ENCODE measurements at places on chromosomes 5 and 9.

GRCh38 chr5:146111409-146111808 is 6.0 kb upstream of the PLAC8L1 start:
- DNase-seq: no peak

GRCh38 chr5:56326116-56326515 is 93.0 kb upstream of the ANKRD55 start:
- peak; percentile 58 for DNase-seq

GRCh38 chr9:84501587-84501986 is 161.0 kb upstream of the SLC28A3 start:
- no peak for DNase-seq

DNA sequence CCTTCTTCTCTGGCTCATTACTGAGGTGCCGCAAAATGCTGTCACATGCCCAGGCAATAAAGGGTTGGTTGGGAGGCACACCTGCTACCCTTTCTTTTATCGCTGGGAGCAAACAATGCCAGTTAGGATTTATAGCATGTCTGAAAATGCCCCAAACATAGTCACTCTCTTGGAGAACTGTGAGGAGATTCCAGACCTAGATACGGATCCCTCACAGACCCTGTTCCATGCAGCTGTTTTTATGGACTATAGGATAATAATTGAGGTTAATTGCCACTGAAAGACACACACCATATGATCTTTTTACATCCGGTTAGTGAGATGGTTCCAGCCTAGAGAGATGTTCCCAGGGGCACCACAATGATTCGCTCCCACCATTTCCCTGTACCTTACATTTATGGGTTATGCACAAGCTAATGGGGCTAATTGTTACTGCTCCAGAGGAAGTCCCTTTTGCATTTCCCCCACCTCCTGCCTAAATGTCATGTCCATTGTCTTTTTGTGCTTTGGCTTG is 318.1 kb downstream of the PIK3R1 start:
- DNase-seq: no peak

DNA sequence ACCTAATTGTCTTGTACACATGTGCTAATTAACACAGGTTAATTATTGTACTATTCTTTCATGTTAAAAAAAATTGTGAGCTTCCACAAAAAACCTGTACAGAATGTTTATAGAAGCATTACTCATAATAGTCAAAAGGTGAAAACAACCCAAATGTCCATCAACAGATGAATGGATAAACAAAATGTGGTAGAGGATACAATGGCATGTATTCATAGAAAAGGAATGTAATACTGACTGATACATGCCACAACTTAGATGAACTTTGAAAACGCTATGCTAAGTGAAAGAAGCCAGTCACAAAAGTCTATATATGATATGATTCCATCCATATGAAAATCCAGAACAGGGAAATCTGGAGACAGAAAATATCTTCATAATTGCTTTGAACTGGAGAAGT is 25.6 kb downstream of the RRAGA start:
- no peak for DNase-seq

DNA sequence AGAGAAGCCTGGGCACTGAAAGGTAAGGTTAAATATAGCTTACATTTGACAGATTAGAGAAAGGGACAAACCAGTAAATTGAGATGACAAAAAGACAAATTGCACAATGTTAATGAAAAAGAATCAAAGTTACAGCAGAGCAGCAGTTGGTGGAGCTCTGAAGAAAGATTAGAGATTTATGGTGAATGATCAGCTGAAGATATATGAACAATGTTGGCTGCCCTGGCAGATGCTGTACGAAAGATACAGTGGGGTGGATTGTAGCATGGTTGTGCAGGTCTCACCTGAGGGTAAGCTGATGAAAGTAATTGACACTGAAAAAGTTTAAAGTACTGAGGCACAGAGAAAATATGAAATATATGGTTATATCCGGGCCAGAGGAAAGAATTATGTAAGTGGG is 492.1 kb downstream of the ARHGEF28 start:
- DNase-seq: no peak

GRCh38 chr5:82332064-82332855 is 54.1 kb upstream of the RPS23 start:
- DNase-seq: no peak

GRCh38 chr9:35079041-35079425 is 709 bp downstream of the FANCG start:
- DNase-seq: no peak

Measured in KBM-7 (cell line).